ENCODE measurements at places on chromosomes 3 and 15.

DNA sequence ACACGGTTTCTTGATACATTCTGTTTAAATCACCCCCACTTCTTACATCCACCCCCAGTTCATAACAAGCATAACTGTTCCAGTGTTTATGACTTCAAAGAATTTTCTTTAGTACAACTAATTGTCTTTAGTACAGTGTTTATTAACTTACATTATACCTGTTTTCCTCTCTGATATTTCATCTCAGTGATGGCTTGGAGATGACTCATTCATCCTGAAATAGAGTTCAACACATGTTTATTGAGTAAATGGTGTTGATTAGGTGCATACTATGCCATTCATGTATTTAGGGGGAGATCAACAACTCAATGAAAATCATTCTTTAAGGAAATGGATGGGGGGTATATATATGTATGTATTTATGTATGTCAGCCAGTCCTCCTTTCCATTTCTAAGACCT is 21.7 kb upstream of the UTS2B start:
- no peak for DNase-seq

GRCh38 chr3:65671004-65671403 is 367.7 kb downstream of the MAGI1 start:
- DNase-seq, result no peak

- no peak for DNase-seq
Measured at GRCh38 chr15:81194723-81195122, 2.0 kb upstream of the IL16 start.

GRCh38 chr3:51691949-51692348 is 14.9 kb upstream of the GRM2 start:
- no peak for DNase-seq

- DNase-seq, result no peak
Measured at GRCh38 chr3:139251529-139251928, 92.3 kb upstream of the MRPS22 start.

- no peak for DNase-seq
Measured at GRCh38 chr3:118900737-118901525, 133.7 kb downstream of the IGSF11 start.

DNA sequence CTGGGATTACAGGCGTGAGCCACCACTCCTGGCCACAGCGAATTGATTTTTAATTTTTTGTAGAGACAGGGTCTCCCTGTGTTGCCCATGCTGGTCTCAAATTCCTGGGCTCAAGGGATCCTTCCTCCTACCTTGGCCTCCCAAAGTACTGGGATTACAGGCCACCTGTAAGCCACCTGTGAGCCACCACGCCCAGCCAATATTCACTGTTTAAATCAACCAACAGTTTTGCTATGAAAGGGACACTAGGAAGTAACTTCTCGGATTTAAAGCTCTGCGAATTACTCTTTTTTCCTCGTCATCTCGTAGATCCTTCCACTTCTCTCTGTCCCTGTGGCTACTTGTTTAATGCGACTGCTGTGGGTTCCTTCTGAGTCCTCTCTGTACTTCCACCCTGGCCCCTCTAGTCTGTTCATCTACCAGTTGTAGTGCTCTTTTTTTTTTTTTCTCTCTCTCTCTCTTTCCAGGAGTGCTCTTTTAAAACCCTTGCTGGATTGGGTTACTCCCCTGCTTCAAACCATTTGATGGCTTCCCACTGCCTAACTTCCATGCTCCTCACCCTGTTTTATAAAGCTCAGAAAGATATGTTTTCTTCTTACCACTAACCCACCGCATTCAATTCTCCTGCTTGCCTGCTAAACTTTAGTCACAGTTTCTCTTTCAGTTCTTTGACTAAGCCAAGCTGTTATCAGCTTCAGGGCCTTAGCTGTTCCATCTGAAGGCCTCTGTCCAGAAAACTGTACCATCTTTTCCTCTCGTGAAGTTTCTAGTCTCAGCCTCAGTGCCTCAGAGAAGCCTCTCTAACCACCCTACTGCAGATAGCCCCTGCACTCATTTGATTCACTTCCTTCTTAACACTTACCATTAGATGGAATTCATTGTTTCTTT is 12.4 kb downstream of the RTF1 start:
- DNase-seq, result no peak

DNA sequence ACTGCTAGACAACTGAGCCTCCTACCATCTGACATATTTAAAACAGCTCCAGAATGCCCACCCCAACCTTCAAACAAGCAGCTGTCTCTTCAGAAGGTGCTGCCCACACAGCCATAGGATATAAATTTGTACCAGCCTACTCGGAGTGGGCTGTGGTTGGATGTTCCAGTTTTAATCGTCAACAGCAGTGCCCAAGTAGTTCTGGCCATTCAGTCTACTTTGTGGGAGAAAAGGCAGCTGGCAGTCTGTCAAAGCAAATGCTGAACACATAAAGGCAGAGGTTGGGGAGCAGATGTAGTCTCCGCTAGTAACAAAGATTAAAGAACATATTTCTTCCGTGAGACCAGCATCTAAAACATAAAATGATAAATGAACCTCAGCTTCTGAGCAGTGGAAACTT is 15.9 kb upstream of the ERC2 start:
- no peak for DNase-seq

DNA sequence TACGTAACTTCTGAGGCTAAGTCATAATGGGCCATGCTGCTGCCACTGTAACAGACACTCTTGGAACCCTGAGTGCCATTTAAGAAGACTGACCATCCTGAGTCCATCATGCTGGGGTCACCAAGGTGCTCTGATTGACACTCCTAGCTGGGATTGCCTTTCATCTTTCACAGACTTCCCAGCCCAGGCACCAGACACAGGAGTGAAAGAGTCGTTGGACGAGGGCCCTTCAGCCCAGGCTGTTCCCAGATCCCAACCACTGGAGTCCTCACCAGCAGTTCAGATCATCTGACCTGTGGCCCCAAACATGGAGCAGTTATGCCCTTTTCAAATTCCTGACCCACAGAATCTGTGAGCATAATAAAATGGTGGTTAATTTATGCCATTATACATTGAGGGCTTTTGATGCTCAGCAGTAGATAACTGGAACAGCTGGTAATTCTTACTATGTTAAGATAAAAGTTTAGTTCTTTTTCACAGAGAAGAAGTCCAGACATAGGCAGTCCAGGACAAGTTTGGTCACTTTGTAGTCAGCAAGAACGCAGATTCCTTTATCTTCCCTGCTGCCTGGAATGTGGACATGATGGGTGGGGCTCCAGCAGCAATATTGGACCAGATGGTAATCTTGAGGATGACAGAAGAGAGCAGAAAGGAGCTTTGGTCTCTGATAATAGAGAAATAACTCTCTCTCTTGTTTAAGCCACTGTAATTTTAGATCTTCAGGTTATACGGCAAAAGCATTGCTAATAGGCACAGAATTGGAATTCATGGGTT is 7.3 kb upstream of the EHD4 start:
- no peak for DNase-seq

All from CD8-positive, alpha-beta memory T cell (primary cell).